ENCODE measurements at places on chromosomes 7 and 10.

- DNase-seq, result no peak
These were observed 5.2 kb upstream of the NKX6-2 start for GRCh38 chr10:132790934-132791829.

DNA sequence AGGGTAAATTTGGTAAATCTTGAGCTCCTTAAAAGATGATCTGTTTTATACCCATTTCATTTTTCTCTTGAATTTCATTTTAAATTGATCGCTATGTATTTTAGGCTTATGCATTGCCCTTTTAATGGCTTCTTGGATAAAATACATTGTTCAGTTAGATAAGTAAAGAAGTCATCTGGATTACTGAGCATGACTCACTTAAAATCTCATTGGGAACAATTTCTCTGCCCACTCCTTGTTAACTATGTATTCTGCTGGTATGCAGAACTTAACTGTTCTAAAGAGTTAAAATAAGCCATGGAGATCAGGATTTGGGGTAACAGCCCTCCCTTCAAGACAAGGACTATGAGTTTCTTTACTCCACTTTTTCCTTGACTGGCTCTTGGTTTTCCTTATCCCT lies 134.2 kb downstream of the SND1 start:
- DNase-seq, result no peak

DNA sequence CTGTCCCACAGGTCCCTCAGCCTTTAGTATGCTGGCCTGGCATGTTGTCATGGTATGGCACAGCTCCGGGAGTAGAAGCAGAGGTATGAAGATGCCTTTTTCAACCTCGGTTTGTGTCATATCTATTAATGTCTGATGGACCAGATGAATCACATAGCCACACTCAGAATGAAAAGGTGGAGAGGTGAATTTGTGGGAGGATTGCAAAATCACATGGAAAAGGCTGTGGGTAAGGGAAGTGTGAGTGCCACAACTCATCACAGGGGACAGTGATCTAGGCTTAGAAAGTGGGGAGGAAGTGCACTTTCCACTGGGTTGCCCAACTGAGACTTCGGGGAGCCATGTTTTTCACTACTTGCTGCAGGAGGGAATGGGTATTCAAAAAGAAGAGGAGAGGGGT lies 190.7 kb downstream of the WDR11 start:
- no peak for DNase-seq

- DNase-seq, result no peak
These were observed 90.3 kb downstream of the HERPUD2 start for GRCh38 chr7:35604595-35604994.

DNA sequence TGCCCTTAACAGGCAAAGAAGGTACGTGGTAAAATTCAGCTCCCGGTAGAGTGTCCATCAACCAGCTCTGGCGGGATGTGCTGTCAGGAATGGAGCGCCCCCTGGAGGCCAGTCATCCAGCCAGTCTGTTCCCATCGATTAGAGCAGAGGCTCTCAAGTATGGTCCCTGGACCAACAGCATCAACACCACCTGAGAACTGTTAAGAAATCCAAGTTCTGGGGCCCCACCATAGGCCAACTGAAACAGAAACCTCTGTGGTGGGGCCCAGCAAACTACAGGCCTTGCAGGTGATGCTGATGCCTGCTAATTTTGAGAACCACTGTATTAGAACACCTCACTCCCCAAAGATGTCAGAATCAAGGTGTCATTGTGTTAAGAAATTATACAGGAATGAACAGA lies 109.2 kb downstream of the DPY19L1 start:
- peak; percentile 36 for DNase-seq

DNA sequence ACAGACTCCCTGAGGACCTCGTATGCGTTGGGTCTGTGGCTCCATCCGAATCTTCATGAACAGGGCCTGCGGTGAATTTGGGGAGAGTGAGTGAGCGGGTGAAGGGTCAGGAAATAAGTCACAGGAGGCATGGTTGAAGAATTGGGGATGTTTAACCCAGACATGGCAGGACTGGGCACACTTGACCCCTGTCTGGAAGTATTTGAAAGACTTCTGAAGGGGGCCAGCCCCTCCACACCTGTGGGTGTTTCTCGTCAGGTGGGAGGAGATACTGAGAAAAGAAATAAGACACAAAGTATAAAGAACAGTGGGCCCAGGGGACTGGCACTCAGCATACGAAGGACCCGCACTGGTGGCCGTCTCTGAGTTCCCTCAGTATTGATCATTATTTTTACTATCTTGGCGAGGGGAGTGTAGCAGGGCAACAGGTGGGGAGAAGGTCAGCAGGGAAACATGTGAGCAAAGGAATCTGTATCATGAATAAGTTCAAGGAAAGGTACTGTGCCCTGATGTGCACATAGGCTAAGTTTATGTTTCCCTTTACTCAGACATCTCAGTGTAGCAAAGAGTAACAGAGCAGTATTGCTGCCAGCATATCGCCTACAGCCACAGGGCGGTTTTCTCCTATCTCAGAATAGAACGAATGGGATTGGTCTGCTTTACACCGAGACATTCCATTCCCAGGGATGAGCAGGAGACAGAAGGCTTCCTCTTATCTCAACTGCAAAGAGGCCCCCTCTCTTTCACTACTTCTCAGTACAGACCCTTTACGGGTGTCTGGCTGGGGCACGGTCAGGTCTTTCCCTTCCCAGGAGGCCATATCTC lies 38.2 kb upstream of the PFKFB3 start:
- no peak for DNase-seq

- no peak for DNase-seq
These were observed 3.4 kb downstream of the CLEC2L start for GRCh38 chr7:139526578-139527544.

DNA sequence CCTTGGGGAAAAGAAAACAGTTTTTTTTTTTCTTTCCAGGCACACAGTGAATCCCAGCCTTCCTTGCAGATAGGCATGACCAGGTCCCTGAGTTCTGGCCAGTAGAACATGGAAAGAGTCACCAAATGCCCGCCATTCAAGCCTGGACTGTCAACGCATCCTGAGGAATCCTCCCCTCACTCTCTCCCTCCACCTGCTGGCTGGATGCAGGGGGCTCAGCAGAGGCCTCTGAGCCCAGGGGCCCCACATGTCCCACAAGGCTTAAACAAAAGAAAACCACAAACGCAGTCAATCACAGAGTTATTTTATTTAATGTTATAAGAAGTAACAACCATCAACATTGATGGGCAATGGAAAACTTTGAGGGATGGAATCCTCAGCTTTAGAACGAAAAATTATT lies 93.1 kb downstream of the JCAD start:
- DNase-seq, result no peak

- no peak for DNase-seq
These were observed 7.4 kb downstream of the YWHAG start for GRCh38 chr7:76351372-76351771.

DNA sequence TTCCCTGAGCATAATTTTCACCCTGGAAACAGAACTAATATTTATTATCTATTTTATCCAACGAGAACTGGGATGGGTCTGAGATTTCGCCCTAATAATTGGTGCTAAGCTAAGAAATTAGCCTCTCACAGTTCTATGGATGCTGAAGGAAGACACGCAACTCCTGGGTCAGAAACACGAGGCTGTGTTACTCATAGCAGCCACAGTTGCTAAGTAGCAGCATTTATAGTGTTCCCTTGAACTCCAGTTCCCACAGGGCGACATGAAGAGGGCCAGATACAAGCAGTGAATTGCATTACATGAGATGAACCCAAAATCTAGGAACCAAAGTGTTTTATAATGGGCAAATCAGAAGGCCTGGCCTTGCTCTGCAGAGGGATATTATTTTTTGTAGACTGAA lies 109.8 kb upstream of the AGR3 start:
- DNase-seq, result no peak

DNA sequence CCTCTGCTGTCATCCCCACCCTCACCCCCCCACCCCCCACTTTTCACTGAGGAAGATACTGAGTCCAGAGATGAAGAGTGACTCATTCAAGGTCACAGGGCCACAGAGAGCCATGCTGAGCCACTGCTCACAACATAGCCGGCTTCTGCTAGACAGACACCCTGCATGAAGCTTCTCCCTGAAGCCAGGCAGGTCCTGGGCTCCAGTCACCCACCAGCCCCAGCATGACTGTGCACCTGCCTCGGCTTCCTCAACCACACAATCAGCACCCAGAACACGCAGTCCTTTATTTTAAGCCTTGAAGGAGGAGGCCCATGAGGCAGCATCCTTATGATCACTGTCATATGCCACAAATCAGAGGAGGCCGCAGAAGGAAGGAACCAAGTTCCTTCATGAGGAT lies 19.2 kb upstream of the PRKAG2 start:
- no peak for DNase-seq

DNA sequence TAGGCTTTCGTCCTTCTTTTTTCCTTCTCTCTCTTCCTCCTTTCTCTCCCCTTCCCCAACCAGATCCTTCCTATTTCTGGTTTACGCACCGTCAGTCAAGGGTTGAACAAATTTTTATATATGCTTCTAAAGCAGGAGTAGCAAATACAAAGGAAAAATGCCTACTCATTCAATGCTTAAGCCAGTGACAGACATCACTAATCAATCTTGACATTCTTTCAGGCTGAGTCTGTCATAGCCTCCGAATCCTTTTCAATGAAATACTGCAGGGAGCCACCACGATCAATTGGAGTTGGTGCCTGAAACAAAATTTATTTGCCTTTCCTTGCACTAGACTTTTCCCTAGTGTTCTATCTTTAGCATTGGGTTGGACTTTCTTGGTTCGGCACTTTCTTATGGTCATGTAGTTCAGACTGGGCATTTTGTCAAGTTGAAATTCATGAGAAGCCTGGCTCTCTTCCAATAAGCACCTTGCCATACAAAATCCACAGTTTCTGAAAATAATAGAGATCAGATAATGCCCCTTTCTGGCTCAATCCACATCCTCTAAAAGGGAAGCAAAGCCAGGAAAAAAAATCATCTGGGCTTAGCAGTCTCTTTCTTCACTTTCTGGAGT lies 239.5 kb upstream of the PLXNA4 start:
- no peak for DNase-seq

DNA sequence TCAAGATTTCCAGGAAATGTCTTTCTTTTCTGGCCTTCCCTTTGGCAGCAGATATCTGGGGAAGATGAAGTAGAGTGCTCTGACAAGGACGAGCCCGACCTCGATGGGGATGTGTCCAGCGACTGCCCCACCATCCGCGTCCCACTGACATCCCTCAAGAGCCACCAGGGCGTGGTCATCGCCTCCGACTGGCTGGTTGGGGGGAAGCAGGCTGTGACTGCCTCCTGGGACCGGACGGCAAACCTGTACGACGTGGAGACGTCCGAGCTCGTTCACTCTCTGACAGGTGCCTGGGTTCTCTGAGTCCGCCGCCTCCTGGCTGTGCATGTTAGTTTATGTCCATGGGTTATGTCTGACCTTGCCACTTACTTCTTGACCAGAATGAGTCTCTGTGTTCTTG lies 47.4 kb downstream of the WDR37 start:
- no peak for DNase-seq

DNA sequence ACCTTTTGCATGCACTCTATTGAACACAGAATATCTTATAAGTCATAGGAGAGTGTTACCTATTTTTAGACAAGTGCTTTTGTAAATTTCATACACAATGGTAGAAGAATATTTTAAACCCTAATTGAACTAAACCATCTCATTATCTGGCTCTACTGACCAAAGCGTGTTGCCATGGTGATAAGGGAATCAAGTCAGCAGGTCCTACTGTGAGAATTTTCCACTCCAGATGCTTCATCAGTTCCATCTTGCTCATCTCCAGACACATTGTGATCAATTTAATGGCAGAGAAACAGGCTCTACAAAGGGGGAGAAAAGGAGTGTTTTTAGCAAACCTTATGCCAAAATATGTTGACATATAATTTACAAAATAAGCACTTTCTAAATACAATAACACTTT lies 621.9 kb upstream of the GHITM start:
- DNase-seq, result no peak

All from activated T-cell treated with anti-CD3 and anti-CD28 coated beads for 48 hours (primary cell).